Mesenchymal stem cell (in vitro differentiated cells and primary cell): ENCODE measurements at places on chromosomes 7 and 10.

GRCh38 chr10:33129141-33129995, 171.3 kb upstream of the ITGB1 start:
- peaks cover 10% of the 10 kb centered on the region for H3K4me1 ChIP-seq
- H3K36me3 ChIP-seq: no peaks in the 10 kb centered on the region
- H3K27me3 ChIP-seq: no peaks in the 10 kb centered on the region
- peak; percentile 72 for DNase-seq
- no peak overlapping the region for H3K4me3 ChIP-seq

GRCh38 chr7:67863911-67864310, 867.3 kb downstream of the TYW1 start:
- H3K4me3 ChIP-seq: no peak overlapping the region
- H3K4me1 ChIP-seq: no peaks in the 10 kb centered on the region
- no peaks in the 10 kb centered on the region for H3K36me3 ChIP-seq
- no peak for DNase-seq
- H3K27ac ChIP-seq: no peak overlapping the region

GRCh38 chr10:101660256-101660655, 34.7 kb downstream of the FBXW4 start:
- no peaks in the 10 kb centered on the region for H3K27me3 ChIP-seq
- DNase-seq: no peak
- peaks cover 41% of the 10 kb centered on the region for H3K36me3 ChIP-seq
- no peak overlapping the region for H3K4me3 ChIP-seq
- no peaks in the 10 kb centered on the region for H3K4me1 ChIP-seq

- H3K36me3 ChIP-seq: no peaks in the 10 kb centered on the region
- H3K4me3 ChIP-seq: no peak overlapping the region
- DNase-seq: no peak
- no peaks in the 10 kb centered on the region for H3K4me1 ChIP-seq
- no peak overlapping the region for H3K27ac ChIP-seq
- H3K27me3 ChIP-seq: peaks cover 13% of the 10 kb centered on the region
Measured at GRCh38 chr10:67775279-67775678, 62.7 kb downstream of the DNAJC12 start.

DNA sequence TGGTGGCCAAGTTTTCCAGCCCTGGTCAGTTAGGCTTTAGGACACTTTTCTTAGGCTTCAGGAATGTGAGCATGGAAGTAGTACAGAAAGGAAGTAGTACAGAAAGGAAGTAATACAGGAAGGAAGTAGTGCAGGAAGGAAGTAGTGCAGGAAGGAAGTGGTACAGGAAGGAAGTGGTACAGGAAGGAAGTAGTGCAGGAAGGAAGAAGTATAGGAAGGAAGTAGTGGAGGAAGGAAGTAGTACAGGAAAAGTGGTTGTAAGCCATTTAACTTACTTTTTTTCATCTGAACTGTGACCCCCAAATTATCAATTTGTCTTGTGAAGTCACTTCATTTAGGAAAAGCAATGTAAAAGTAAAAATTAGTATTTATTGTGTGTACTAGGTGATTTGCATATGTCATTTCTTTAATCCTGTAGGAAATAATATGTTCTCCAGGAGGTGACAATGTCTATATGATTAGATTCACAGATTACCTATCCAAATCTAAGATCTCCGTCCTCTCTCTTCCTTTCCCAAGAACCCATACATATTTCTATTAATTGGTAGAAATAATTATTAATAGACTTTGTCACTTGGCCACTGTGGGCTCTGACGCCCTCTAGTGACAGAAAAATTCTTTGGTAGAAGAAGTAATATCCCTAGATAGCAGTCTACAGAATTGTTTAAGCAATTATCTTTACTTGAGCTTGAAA, 3.9 kb upstream of the FAS start:
- no peak overlapping the region for H3K27ac ChIP-seq
- no peaks in the 10 kb centered on the region for H3K36me3 ChIP-seq
- H3K27me3 ChIP-seq: no peaks in the 10 kb centered on the region
- H3K4me1 ChIP-seq: peaks cover 6% of the 10 kb centered on the region

- H3K4me3 ChIP-seq: peak overlapping the region; percentile 92
- DNase-seq: no peak
- no peak overlapping the region for H3K27ac ChIP-seq
- peaks cover 5% of the 10 kb centered on the region for H3K36me3 ChIP-seq
Measured at GRCh38 chr7:2559283-2559950, 638 bp downstream of the IQCE start.
